ENCODE measurements at places on chromosomes 3 and 15.

DNA sequence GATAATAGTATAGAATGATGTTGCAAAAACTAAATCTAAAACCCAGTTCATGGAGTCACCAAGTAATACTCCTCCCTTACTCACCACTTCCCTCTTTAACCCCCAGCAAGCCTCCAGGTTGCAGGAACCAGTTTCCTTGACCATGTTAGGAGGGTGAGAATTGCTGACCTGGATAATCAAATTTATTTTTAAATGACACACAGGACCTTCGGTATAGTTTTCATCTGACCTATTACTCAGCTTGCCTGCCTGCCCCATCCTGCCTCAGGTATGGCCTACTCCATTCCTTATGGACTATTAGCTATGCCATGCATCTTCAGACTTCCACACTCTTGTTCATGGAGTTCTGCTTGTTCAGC, 883 bp downstream of the RTP4 start:
- no peak for DNase-seq

DNA sequence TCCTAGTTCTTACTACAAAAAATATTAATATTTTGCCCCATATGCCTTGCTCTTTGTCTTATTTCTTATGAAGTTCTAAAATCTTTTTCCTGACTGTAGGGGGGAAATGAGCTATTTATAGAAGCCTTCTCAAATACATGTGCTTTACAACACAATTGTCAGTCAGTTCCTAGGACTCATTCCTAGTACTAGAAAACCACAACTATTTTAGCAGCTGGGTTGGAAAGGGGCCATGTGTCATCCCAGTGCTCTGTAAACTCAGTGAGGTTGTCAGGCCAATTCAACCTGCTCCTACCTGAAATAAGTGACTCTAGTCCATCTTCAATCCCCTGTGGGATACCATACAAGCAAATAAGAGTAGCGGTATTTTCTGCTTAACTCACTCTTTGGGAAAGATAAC, 153.8 kb downstream of the ULK4 start:
- DNase-seq, result no peak

DNA sequence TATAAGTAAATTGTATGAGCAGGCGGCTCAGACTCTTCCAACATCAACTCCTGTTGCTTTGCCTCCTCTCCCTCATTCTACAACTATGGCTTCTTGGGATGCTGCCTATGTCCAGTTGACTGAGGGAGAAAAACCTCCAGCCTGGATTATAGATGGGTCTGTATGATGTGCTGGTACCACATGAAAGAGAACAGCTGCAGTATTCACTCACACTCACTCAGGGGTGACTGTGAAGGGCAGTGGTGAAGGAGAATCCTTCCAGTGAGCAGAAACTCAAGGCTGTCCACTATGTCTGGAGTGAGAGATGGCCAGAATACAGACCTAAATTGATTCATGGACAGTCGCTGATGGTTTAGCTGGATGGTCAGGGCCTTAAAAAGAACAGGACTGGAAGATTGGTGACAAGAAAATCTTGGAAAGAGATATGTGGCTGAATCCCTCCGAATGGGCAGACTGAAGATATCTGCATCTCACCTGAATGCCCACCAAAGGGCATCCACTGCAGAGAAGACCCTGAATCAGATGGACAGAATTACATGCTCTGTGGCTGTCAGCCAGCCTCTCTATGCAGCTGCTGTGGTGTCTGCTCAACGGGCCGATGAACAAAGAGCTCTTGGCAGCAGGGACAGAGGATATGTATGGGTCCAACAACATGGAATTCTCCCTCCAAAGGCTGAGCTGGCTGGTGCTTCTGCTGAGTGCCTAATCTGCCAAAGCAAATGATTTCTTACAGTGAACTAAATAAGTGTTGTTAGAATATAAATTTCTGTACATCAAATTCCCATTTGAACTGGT, 1.9 kb upstream of the BCL2L10 start:
- no peak for DNase-seq

GRCh38 chr3:153484842-153485241, 322.8 kb downstream of the RAP2B start:
- no peak for DNase-seq

DNA sequence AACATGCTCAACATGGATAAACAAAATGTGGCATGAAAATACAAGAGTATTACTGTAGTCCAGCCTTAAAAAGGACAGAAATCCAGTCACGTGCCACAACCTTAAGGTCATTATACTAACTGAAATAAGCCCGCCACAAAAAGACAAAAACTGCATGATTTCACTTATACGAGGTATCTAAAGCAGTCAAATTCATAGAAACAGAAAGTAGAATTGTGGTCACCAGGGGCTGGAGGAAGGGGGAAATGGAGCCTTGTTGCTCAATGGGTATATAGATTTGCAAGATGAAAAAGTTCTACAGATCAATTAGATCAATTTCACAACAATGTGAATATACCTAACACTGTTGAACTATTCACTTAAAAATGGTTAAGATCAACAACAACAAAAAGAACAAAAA, 7.4 kb downstream of the GLB1 start:
- DNase-seq, result no peak

DNA sequence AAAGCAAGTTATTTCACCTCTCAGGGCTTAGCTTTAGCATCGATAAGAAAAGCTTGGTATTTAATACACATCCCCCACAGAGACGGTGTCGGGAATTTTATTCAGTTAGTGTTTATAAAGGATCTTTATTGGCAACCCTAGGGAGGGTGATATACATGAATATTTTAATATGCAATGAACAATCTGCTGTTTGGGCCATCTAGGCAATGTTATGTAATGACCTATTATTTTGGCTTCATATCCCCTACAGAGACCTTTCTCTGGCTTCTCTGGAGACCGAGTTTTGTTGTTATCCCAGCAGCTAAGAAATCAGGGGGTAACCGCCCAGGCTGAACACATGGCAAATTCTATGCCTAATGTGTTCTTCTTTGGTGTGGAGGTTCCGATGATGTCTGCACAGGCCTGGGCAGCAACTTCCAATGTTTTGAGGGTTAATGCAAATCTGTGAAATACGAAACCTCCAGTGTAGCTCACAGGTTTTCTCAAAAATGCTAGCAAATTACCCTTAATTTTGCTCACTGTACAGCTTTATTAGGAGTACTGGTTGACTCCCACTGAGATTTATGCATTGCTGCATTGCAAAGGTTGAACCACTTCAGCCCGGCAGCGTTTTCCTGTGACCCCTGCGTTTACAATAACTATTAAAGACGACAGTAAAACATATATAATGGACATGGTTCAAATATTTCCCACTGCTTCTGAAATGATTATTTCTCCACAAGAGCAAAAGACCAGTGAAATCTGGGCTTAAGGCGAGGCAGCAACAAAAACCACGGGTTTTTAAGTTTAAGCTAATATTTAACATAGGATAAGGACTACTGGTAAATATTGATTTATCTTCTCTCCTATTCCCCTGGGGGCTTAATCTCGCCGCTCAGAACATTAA, 298.3 kb upstream of the NR2E3 start:
- no peak for DNase-seq

GRCh38 chr15:73560501-73561117, 72.6 kb downstream of the NPTN start:
- no peak for DNase-seq

DNA sequence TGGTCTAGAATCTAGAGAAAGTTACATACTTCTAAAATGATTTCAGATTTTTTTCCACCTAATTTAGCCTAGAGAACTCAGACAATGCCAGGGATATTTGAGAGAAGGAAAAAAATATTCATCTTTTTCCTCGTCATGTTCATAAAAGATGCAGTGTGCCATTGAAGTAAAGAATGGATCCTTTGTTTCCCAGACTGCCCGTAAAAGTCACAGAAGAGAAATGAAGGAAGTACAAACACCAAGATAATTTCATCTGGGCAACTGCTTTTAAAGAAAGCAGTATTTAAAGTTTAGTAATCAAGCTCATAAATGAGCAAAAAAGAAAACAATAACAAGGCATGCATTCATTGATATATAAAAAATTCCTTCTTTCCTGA, 47.2 kb downstream of the TTC23 start:
- no peak for DNase-seq

DNA sequence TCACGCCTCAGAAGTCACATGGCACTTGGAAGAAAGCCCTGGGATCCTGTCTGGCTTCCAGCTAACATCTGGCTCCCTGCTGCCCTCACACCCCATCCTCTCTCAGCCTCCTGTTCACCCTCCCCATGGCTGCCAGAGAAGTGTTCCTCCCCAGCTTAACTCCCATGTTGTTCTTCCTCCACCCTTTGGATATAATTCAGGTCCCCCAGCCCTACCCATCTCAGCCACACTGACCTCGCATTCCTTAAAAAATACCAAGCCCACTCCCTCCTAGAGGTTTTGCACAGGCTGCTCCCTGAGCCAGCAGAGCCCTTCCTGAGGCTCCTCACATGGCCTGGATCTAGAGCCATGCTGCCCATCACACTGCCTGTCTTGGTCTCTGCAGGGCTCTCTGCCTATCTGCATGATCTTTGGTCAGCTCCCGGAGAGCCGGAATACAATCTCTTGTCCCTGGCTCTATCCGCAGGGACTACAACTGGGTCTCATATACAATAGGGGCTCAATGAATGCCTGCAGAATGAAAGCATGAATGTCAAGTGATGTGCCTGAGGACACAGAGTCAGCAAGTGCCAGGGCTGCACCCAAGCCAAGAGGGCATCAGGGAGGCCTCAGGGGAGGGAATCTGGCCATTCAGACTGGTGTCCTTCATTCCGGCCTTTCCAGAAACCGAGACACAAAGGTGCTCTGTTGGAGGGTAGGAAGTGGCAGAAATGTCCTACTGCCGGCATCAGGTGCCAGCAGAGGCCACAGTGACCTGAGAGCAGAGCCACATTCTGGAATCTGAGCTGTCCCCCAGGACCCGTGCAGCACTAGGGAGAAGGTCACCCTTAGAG, 3.8 kb upstream of the TKT start:
- no peak for DNase-seq

DNA sequence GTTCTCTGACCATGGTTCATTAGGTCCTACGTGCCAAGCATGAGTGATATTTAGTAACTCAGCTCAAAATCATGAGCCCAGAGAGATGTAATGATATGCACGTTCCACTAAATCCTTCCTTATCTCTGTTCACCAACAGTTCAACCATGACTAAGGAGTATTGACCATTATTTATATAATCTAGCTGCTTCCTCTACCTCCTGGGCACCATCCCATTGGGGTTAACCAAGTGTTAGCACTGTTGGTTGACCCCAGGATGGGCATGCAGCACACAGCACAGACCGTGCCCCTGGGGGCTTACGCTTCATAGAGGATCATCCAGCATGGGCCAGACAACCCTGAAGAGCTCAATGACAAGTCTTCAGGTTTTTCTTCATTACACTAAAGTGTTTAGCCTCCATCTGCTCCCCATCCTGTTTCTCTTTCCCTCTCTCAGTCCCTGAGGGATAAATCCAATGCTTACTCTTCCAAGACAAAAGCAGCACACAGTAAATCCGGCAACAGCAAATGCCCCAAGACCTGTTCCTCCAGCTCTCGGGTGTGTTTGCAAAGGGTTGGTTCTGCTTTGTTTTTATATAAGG, 10.4 kb downstream of the FAM174B start:
- no peak for DNase-seq

DNA sequence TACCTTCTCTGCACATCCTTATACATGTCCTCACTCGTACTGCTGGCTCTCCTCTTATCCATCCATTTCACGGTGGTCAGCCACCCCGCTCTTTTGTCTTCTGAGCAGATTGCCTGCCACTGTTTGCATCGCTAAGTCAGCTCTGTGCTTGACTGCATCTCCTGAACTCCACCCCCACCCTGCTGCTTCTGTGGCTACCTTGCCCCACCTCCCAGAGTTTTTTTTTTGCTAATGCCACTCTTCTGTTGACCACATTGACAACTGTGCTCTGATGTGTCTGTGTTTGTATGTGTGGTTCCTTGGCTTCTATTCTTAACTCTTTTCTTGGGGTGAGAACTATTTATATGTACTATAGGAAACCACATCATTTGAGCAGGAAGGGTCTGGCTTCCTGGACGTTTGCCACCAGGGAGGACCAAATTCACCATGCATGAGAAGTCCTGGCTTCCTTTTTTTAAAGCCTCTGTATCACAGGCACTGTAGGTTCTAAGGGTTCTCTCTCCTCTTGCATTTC, 12.8 kb upstream of the MTMR10 start:
- DNase-seq, result no peak

DNA sequence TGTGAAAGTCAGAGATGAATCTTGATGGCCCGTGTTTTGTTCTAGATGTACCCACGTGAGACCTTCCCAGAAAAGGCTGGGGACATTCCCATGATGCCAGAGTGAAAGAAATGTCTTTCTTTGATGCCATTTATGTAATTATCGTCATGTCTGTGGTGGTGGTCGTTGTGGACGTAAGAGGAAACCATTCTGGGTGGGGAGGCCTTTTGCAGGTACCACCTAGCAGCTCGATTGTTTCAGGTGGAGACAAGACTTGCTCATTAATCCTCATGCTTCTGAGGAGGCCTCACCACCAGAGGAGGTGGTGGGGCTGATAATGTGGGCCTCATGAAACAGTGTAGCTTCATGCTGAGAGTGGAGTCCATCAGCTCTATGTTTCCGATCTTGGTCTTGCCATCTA, 58.1 kb upstream of the USP3 start:
- peak; percentile 26 for DNase-seq

DNA sequence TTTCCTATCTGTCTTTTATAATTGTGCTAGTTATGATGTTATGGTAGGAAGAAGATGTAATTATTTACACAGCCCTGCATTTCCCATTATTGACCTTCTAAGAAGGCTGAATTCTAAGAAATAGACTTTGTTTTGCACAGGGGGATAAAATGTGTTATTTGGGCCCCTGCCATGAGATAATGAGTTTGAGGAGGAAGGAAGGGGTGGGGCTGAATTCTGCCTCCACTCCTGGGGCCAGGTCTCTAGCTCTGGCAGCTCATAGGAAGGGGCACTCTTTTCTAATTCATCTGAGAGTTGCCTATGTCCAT, 69.2 kb upstream of the GOLGA8B start:
- DNase-seq, result no peak

DNA sequence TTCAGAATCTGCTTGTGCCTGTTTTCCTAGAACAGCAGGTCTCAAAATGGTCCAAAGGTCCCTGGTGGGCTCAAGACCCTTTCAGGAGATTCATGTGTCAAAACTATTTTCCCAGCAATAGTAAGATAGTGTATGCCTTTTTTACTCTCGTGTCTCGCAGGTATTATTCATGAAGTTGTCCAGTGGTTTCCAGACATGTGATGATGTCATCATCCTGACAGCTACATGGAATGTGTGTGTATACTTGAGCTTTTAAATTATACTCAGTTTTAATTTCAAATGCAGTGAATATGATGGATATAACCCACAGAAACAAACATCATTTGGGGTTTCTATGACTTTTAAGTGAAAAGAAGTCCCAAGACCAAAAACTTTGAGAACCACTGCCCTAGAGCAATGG, 288.6 kb downstream of the NTRK3 start:
- no peak for DNase-seq

DNA sequence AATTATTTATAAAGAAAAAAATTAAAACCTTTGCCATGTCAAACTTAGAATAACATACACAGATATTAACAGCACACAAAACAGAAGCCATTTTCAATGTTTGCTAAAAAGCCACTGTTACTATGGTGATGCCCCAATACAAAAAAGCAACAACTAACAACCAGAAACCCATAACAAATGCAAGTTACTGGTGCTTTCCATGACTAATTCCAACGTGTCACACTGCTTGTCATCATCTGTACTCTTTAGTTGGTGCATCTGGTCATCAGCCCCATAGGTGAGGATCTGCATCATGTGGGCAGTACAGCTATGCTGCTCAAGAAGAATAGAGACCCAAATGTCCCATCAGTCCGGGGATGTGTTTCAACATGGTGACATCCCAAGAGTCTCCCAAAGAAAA, 52.8 kb downstream of the ATP8B4 start:
- DNase-seq, result no peak

- DNase-seq, result no peak
These were observed 127.3 kb upstream of the LINGO1 start for GRCh38 chr15:77759896-77760592.

All from effector memory CD4-positive, alpha-beta T cell (primary cell).